Kidney tubule cell (primary cell): ENCODE measurements at places on chromosomes 2 and 18.

- DNase-seq = peak; percentile 53
Measured at GRCh38 chr18:58937071-58937886, 72.6 kb downstream of the ZNF532 start.

DNA sequence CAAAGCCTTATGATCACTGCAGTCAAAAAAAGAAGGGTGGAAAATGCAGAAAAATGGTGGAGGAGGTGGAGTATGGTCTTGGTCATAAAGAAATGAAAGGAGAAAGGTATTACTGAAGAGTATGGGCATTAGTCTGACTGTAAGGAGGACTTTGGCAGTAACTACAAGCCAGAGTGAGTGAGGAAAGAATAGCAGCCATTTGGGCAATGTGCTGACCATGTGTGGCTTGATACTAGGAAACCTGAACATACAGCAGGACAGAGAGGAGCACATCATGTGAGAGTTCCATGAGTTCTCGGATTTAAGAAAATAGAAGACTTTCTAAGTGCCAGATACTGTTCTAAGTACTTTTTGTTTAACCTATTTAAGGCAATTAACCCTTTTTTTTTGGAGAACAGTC, 8.5 kb downstream of the DTNA start:
- DNase-seq = no peak

DNA sequence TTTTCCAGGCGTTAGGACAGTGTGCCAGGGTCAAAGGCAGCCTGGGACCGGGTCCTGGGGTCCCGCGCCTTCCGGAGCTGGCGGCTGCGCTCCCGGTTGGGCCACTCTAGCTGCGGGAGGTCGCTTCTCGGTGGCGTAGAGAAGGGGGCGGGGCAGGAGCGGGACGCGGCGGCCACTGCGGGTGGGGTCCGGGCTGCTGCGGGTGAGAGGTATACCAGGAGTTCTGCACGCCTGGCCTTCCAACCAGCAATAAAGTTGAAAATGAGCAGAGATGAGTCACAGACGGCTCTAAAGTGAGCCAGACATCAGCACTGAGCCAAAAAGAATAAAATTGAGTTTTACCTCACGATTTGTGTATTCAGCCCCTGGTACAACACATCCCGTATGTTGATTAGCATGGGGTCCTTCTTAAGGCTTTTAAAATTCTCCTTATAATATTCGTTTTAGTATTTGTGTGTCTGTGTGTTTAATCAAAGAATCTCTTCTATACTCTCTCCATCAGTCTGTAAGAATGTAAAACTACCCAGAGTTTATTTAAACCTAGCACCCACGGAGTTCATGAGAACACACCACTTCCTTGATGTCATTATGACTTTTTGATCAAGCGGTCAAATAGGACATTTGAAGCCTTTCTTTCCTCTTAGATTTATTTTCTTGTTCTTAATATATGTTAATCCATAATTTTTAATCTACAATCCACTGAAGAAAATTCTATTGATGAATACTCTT, at the start of gene C1GALT1C1L:
C1GALT1C1L (minus strand) TSS at position 108 of the 729 bp plus-strand sequence; CDS start at position 1, 107 bp downstream.
- peak; percentile 76 for DNase-seq

DNA sequence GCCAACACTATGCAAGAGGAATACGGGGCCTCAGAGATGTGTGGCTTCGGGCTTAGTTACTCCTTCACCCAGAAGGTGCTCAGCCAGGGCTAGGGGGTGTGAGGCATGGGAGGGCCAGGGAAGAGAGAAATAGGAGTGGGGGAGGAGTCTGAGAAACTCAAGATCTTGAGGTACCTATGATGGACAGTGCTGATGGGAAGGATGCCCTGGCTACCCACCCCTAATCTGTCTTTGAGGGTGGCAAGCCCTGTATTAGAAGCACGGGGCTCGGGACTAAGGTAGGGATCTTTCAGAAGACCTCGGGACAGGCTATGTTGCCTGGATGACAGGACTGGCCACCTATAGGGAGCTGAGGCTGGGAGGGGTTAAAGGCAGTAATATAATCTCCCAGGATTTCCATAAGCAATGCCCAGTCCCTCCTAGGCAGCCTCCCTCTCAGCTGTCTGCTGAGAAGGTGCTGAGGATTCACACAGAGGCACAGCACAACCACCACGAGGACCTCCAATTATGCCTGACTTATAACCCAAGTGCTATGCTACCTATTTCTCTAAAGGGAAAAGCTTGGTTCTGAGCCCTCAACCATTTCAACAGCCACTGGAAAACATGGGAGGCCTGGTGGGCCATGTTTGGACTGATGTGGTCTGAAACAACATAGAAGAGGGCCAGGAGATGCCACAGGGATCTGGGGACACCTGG, 23.3 kb downstream of the MTHFD2 start:
- no peak for DNase-seq

DNA sequence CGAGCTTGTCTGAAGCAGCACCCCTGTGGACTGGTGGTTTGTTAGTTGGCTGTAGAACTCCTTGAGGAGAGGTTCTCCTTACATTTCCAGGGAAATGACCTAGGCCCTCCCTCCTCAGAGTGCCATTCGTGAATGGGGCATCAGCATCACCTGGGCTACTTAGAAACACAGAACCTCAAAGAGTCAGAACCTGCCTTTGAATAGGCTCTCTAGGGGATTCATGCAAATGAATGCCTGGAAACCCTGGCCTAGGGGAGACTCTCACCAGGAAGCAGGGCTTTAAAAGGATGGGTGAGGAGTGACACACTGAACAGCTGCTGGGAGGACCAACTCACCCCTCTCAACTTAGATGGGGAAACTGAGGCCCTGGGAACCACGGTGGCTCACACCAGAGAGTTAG, 2.1 kb upstream of the MOCOS start:
- no peak for DNase-seq

DNA sequence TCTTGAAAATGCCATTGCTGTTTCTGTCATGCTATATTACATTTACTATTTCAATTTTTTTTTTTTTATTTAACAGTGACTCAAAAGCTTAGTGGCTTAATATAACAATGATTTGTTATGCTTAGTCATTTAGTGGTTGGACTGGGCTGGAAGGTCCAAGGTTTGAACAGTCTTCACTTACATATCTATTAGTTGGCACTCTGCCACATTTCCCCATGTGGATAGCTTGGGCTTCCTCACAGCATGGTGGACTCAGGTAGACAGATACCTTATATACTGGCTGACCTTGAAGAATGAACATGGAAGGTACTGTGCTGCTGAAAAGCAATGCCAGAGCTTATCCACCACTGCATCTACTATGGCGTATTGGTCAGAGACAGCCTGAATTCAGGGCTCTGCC, 909.5 kb upstream of the SOX11 start:
- no peak for DNase-seq

- no peak for DNase-seq
Measured at GRCh38 chr18:58344861-58345463, 283.9 kb downstream of the ALPK2 start.

DNA sequence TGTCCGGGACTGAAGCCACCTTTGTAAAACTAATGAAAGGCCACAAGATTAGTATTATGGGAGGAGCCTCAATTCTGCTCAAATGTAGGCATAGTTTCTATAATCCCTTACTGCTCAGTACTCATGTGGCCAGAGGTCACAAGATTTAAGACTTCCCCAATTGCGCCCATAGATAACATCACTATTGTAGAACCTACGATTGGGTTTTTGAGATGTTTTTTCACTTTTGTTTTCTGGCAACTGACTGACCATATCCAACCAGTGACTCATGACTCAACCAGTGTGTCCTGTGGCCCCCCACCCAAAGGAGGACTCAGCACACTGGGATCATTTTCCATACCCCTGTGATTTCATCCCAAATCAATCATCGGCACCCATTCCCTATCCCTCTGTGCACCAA, 15.2 kb upstream of the TSPYL6 start:
- DNase-seq = no peak
